GM13977 (cell line): ENCODE measurements at places on chromosomes 2 and 18.

- peak; percentile 78 for DNase-seq
Observed at GRCh38 chr2:216777637-216778273, 82.1 kb downstream of the TNP1 start.

DNA sequence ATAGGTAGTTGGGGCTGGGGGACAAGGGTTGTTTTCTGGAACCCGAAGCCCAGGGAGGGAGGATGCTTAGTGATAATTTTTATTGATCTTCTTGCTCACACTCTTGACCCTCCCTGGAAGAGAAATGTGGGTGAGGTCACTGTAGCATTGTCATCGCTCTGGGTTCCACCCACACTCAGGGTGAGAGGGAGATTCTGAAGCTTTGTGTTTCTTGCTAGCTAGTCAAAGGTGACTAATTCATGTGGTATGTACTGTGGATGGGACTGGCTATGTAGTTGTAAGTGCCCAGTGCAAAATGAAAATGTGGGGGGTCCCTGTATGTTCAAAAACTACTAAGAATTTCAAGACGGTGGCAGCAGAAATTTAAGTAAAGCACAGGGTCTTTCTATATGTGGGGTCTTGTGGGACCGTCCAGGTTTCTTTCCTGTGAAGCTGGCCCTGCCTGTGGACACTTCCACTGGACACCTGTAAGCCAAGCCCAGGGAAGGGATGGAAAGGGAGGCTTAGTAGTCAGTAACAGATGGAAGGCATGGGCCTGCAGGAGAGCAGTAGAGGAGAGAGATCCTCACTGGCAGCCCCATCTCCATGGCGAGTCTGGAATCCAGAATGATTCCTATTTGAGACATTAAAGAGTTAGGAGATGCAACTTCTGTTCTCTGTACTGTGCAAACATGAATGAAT lies 35.0 kb downstream of the TSN start:
- no peak for DNase-seq

DNA sequence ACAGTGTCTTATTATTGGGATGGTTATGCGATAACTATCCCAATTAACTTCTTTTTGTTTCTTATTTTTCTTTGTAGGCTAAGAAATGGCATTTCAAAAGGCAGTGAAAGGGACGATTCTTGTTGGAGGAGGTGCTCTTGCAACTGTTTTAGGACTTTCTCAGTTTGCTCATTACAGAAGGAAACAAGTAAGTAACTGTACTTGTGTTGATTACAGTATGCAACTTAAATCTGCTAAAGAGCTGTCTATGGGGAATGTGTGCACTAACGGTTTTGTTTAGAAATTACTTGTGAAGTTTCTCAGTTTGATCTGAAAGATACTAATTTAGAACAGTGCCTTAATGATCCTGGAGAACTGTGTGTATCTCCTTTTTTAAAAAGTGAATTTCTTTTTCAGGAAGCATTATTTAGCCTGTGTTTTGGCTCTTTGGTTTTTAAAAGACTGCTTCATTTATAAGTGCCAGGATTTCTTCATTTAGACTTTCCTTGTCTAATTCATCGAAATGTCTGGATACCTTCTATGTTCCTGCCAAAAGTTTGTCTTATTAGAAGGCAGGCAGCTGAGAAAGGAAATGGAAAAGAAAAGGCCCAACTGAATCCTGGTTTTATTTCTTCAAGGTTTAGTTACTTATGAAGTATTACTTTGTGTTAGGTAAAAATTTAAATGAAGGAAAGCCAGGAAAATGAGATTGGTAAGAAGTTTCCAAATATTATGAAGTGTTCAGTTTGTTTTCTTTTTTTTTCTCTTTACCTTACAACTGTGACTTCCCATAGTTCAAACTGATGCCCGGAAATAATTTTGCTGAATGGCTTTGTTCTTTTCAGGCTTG lies 40.1 kb downstream of the GPD2 start:
- DNase-seq, result no peak

DNA sequence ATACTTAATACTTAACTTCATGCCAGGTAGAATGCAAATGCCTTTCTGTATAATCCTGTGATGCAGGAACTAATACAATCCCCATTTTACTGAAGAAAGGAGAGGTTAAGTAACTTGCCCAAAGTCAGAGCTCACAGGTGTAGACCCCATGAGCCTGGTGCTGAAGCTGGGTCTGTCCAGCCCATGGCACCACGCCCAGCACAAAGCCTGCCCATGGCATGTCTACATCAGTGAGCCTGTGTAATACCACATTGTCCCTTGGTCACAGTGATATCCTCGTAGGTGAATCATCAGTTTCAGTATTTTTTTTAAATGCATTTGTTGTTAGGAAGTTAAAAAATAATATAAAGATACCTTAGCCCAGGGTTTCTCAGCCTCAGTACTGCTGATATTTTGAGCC lies 69.9 kb upstream of the MCFD2 start:
- DNase-seq, result no peak

- no peak for DNase-seq
Observed at GRCh38 chr18:51429644-51430043, 232.2 kb upstream of the MEX3C start.

DNA sequence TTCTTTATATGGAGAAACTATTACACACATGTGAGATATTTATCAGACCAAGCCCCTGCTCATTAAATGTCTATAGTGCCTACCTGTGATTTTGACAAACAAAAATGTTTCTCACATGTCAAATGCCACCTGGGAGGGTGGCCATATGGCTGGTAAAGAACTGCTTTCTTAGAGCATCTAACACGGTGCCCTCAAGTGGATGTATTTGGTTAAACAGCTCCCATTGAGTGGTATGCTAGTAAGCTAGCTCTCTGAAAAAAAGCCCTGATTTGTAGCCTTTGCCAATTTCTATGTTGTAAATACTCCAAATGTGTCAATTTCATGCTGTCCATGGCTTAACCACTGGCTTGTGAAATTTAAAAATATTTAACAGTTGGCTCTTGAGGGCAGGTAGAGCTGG lies 94.6 kb downstream of the PMAIP1 start:
- no peak for DNase-seq

DNA sequence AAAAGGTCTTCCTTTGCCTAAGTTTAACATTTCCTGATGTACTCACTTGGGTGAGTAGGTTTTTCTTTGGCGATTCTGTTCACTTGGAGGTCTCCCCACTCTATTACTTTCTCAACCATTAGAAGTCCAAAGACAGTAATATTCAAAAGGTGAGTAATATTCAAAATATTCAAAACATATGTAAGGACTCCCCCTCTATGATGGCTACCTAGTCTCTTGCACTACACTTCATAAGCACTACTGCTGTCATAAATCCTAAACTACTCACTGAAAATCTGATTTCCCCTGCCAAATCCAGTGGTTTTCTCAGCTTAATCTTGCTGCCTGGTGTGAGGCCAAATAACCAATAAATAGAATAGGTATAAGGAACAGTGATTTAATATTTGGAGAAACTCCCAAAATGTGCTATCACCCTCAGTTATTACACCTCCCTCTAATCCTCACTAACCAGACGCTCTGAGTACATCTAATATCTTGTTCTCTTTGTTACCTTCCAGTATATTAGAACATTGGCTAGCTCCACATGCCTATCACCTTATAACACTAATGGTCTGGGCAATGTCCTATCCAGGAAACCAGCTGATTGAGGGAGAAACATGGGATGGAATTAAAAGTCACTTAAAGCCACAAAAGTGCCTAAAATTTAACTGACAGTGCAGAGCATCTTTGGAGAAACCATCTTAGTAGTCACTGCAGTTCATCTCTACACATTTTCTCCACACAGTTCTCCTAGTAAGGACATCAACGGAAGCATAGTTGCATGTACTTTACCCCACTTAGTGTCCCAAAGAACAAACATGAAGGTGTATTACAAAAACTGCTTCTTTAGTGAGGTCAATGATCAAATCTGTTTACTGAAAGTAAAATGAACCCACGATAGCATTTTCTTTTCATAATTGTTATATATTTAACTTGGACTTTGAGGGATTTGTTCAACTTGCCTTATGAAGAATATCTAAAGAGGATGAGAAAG lies 54.8 kb downstream of the MBD2 start:
- no peak for DNase-seq

- DNase-seq, result no peak
Observed at GRCh38 chr2:65351234-65351947, 81.0 kb downstream of the SPRED2 start.

GRCh38 chr2:8133913-8134472 lies 547.9 kb upstream of the ID2 start:
- no peak for DNase-seq

DNA sequence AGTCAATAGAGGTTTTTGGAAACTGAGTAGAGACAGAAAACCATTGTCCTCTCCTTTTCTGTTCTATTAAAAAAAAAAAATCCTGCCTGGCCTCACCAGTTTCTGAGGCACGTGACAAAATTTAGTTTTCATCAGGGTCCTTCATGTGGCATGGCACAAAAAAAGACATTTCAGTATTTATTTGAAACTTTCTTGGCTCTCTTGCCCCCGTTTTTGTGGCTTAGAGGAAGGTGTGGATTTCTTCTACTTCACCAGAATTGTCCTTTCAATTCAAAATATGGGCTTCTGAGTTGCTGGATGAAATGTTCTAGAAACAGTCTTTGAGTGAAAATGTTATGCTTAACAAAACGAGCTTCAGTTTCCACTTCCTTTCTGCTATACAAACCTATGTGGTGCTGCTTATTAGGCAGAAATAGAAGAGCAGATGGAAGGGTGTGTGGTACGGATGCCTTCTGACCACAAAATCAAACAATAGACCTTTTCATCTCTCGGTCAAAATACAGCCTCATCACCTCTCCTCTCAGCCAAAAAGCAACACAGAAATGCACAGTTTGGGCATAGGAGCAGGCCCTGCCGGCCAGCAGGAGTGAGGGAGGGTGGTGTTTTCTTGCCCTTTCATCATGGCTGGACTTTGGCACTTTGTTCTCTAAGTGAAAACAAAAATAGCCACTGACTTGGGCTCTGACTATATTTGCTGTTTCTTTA lies 89.2 kb downstream of the SH3RF3 start:
- DNase-seq, result no peak

DNA sequence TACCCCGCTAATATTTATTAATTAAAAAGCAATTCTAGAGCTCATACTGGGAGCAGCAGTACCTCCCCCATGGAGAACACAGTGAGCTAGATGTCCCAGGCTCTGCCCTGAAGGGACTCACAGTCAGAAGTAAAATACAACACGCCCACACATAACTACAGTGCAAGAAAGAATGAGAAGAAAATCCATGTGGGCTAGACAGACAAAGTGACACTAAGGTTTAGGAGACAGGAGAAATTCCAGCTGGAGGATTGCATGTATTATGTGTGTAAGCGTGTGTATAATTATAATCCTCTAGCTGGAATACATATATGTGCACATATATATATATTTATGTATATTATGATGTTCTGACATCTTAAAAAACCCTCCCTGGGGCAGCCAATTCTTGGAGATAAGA lies 15.7 kb downstream of the SOWAHC start:
- DNase-seq, result no peak

DNA sequence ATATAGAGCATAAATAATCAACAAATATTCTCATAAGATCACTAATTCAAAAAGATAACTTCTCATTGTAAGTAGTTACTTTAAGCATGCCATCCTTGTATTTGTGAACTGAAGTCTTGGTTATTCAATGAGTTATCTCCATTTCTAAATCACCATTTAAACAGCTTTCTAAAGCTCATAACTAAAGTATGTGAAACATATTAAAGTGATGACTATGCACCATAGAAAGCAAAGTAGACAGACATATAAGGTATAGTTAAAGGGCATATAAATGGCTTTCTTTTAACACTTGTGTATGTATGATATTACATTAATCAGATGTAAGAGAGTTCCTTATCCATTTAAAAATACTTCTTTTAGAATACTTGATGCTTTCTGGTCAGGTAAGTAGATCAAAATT lies 83.5 kb downstream of the IKZF2 start:
- no peak for DNase-seq

DNA sequence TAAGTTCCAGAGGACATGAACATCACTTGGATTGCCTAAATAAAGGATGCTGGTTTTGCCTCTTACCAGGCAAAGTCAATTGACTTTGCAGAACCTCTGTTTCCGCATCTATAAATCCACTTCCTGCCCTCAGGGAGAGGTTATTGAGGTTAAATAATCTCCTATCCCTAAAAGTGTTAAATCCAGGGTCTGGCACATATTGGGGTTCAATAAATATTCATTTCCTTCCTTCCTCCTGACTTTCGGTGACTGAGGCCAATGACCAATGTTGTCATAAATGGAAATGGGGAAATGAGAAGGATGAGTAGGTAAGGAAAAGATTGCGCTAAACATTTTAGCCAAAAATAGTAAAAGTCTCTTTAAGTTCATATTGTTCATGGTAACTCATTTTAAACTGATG lies 16.0 kb downstream of the BCL2 start:
- no peak for DNase-seq

- DNase-seq, result no peak
Observed at GRCh38 chr18:77065221-77065981, 67.2 kb downstream of the MBP start.

DNA sequence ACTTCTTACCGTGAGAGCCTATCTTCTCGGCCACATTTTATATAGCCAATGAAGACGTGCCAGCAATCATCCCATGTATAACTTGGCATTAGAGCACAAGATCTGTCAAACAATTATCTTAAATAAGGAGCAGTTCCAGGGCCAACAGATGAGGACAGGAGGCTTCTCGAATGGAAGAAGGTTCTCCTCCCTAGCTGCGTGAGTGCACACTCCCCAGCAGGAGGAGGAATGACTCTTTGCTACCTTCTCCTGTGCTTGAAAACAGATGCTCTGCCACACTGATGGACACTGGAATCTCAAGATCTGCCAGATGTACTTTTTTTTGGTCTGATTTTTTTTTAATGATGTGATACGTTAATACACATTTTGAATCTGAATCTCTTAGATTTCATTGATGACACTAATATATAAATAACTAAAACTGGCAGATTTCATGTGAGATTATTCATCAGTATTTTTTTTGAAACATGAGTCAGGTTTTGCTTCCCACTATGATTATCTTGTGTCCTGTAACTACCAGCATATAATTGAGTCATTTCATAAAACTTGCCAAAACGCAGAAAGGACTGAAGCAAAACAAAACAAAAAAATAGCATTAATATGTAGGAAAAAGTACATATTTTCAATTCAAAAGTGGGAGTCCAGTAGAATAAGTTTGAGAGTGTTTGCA lies 626 bp upstream of the VIT start:
- no peak for DNase-seq

DNA sequence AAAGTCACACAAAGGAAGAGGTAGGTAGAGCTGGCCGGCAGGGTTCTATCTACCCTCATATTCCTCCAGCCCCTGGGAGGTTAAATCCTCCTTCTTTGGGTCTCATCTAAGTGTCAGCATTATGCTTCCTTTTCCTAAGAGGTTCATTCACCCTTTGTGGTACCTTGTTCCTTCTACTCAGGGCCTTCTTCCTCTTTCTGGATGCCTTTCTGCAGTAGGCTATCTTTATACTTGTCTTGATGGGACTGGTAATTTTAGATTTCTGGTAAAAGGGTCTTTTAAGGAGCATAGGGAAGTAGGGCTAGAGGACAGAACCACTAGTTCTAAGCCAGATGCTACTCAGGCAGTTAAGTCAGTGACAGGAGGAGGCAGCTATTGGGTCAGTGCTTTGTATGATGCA lies 13.7 kb upstream of the TNP1 start:
- DNase-seq, result no peak

DNA sequence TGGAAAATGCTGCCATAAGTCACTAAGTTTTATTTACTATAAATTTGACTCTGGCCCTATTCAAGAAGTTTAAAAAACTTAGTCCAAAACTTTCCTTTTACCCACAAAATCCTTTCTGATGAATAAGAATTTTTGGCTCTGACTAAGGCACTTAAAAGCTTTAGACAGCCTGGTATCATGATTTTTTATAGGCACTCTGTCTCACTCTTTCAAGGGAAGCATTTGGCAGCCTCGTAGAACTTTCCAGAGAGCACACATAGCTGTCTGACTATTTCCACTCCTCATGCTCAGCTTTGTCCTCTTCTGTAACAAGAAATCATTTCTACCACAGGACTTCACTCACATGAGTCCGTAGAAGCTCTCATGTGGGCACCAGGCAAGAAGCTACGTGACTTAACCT lies 32.3 kb upstream of the XDH start:
- DNase-seq, result no peak
